ENCODE measurements at places on chromosomes 5 and 9.

DNA sequence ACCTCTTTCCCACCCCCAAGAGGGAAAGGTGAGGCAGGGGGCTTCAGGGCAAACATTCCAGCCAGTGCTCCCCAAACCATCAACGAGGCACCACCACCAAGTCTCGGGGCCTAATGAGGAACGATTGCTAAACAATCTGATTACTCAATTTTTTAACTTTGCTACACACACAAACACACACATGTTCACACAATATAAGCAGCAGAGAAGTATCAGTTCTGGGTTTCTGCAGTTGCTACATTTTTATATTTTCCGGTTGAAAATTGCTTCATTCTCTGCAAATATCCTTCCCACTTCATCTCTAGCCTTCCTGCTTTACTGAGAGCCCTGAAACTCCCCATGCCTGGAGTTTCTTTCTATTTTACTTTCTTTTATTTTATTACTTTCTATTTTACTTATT is 60.2 kb downstream of the FEM1C start:
- no peak for DNase-seq

DNA sequence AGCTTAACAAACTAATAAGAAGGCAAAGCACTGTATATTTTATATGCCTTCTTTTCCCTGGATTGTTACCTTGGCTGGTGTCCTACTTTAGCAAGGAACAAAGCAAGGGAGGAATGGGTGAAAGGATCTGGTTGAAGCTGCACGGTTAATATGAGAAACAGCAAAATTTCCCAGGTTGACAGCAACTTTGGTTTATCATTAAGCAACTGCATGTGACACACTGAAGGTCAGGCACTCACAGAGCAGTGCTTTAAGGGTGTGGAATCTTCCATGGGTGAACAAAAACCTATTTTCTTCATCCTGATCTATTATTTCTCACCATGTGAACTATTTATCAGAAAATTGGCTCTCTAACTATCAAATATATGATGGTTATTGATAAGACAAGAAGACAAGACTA is 109.0 kb upstream of the ATP10B start:
- DNase-seq, result no peak

GRCh38 chr5:130963798-130964197 is 201.3 kb downstream of the HINT1 start:
- DNase-seq, result no peak

GRCh38 chr5:102048940-102049339 is 247.1 kb downstream of the SLCO4C1 start:
- peak; percentile 92 for DNase-seq

DNA sequence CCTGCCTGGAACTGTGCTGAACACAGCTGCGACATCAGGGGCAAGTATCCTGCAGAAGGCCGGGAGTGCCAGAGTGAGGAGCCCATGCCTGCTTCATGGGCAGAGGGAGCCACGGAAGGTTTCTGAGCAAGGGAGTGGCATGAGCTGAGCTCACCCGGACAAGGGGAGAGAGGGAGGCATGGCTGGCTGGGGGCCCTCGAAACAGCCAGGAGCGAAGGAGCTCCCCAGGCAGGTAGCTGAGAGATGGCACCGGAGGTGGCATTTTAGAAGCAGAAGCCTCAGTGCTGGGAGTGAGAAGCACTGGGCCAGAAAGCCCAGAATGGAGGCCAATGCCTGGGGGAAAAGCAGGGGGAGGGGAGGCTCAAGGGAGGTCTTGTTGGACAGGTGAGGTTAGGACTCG is 56.9 kb upstream of the SARDH start:
- DNase-seq, result no peak

Data from NCI-H82 (cell line).